Nucleus accumbens (tissue), 56 donors: ENCODE measurements at places on chromosomes 1 and 21.

DNA sequence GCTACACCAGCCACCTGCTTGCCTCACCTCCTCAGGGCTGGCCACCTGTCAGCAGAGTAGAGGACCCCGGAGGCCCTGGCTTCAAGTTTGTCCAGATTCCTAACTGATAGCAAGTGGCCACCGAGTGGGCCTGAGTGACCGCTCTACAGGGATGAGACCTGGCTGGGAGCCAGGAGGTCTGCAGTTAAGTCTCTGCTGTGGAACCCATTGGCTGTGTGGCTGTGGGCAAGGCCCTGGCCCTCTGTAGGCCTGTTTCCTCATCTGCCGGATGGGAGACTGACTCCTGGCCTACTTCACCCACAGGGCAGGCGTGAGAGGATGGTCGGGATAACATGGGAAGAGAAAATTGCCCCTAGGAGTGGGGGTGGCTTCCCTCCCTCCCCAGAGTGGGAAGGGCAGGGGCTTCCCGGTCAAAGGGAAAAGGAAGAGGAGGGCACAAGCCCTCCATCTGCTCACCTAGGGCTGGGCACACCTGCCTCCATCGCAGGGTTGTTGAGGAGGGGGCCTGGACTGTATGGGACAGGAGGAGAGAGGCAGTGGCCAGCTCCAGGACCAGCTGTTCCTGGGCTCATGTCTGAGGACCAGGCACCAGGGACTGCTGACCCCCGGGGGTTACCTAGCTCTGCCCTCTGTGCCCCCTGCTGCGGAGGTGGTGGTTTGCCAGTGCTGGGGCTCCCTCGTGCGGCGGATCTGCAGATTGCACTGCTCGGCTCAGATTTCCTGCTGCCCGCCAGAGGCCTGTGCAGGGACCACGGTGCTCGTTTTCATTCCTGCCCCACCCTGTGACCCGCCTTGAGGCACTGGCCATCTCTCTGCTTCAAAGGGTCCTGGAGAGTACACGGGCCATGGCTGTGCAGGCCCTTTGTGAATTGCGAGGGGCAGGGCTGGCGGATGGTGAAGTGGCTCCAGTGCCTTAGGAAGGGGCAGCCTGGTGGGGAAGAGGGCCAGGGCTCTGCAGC is 9.1 kb upstream of the MTFR1L start:
- peak; percentile 57 for DNase-seq

DNA sequence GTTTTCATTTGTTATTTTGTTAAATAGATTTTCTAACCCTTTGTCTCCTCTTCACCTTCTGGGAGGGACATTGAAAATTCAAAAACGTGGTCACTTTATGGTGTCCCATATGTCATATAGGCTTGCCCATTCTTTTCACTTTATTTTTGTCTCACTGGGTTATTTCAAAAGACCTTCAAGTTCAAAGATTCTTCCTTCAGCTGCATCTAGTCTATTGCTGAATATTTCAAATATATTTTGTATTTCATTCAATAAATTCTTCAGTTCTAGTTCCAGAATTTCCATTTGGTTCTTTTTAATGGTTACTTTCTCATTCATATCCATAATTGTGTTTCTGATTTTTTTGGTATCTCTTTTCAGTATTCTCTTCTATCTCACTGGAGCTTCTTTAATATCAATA is 11.6 kb upstream of the KCTD3 start:
- DNase-seq, result no peak

DNA sequence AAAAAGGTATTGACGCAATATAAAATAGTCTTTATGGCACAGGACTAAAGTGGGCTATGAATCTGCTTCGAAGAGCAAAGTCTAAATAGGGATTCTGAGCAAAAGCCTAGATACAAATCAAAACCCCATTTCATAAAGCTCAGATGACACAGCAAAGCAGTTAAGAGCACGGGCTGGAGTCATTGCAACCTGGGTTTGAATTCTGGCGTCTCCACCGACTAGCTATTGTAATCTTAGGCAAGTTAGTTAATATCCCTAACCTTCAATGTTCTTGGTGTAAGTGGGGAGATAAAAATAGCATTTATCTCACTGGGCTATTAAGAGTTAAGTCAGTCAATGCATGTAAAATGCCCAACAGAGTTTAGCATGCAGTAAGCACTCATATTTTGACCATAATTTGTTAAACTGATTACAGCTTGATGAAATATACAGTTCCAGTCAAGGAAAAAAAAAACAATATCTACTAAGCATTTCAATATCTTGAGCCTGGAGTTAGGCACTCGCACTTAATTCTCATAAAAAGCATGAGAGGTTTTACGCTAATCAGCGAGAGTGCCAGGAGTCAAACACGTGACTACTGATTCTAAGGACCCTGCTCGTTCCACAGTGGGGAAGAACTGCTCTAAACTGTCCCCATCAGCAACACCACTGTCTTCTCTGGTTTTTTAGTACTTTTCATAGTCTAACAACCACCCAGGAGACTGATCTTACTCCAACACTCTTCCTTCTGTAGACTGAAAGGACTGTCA is 75.5 kb downstream of the JAK1 start:
- no peak for DNase-seq

DNA sequence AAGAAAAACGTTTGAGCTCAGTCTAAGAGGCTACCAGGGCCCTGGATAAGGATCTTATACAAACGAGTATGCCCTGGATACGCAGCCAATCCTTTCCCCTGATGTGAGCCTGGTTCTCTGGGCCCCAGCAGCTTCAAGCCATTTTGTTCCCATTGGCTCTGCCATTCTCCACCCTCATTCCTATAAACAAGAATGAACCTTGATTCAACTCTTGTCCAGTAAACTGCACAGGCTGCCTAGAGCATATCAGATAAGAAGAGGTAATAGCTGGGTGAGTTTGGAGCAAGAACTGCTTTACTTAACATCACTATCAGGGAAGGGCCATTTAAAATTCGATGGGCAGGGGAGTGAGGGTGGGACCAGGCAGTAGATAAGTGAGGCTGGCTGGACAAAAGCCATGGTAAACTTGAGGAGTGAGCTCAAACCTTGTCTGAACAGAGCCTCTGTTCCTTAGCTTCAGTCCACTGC is 11.3 kb downstream of the BTG2 start:
- DNase-seq, result no peak

DNA sequence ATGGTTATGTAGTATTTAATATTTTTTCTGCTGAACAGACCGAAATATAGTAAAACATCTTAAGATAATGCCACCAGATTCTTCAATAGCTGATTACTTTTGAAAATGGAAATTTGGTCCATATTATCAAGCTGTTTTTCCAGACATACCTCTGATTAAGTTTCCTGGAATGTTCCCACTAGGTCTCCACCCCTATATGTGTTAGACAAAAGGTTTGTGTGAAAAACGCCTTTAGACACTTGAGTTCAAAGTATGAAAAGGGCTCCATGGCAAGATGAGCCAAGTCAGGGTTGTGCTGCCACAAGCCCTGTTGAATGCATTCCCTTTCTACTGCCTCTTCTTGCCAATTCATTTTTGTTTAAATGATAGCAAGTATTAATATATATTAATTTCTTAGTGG is 52.7 kb downstream of the ZBTB17 start:
- DNase-seq, result no peak

DNA sequence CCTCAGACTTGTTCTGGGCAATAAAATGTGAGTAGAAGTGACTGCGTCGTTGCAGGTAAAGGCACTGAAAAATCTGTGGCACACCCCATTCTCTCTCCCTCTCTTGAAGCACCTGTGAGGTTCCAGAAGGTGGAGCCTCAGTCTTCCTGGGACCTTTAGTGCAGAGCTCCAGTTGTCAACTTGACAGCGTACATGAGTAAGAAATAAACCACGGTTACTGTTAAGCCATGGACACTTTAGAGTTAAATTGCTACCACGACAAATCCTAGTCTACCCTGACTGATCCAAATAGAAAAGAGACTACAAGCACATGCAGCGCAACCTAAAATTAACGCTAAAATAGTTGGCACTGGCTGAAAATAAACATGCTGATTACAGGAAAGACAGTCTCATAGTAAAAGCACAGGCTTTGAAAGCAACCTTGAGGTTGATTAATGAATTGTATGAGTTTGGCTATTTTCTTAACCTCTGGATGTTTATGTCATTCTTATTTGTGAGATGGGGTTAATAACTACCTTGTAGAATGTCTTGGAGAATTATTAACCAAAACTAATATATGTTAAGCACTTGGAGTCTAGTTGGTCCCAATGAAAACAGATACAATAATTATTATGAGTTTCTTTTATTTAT is 93.0 kb upstream of the PLPPR4 start:
- DNase-seq, result no peak

- no peak for DNase-seq
Measured at GRCh38 chr1:48870596-48870995, 93.9 kb upstream of the BEND5 start.
